H1 (cell line): ENCODE measurements at places on chromosomes 5 and 9.

DNA sequence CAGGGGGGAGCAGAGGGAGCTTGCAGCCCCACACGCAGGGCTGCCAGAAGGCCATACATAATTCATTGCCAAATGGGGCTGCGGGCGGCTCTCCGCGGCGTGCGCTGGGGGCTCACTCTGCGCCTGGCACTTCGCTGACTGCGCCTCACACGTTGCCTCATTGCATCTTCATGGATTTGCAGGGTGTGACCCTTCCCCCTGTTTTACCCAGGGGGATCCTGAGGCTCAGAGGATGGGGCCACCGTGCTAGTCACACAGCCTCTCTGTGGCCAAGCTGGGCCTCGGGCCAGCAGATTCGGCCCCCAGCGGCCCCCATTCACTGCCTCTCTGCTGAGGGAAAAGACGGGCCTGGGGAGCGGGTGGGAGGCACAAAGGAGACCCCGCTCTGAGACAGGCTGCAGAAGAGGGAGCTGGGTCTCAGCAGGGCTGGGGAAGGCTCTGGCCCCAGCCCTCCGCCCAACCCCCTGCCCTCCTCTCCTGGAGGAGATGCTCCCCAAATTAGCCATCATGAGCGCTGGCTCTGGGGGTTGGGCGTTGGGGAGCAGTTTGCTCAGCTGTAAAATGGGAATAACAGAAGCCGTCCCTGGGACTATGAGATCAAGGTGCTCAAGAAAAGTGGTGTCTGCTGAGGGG is 115.5 kb downstream of the C9orf50 start:
- H3K27me3 ChIP-seq, result no peaks in the 10 kb centered on the region
- H3K4me3 ChIP-seq, result no peak overlapping the region
- peaks cover 5% of the 10 kb centered on the region for H3K4me1 ChIP-seq
- DNase-seq, result no peak
- H3K36me3 ChIP-seq, result no peaks in the 10 kb centered on the region

GRCh38 chr5:155461304-155461703 is 447.7 kb downstream of the KIF4B start:
- H3K27me3 ChIP-seq, result no peaks in the 10 kb centered on the region
- no peak overlapping the region for H3K4me3 ChIP-seq
- no peaks in the 10 kb centered on the region for H3K36me3 ChIP-seq
- no peak for DNase-seq

DNA sequence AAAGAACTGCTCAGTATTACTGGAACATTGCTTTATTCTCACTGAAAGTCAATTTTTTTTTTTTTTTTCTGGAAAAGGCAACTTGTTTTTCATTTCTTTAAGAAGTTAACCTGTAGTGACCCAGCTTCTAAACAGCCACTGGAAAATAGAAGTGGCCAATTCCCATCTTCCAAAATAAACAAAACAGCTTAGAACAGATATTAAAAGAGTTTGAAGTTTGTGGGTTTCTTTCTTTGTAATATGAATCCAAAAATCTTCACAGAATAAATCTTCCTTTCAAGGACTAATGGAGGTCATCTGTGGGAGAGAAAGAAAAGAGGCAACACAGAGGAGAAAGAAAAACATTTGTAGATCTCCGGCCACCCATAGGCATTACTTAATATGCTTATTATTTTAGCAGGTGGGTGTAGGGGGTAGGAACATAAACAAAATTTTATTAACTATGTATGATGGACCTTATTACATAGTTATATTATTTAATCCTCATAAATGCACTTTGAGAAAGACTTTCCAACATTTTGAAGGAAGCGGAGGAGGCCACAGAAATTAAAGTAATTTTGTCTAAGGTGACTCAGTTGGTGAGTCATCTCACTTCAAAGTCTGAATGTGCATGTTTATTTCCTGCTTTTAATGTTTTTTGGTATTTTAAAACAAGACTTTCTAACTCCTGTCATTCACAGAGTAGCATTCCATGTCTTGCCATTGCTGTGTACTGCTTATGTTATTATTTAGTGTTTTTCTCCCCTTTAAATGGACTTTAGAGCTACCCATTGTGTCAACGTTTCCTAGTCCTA is 1791.8 kb upstream of the WWC1 start:
- no peaks in the 10 kb centered on the region; the same call in 1 of the 2 replicates for H3K27me3 ChIP-seq
- H3K36me3 ChIP-seq, result no peaks in the 10 kb centered on the region
- no peak for DNase-seq
- no peak overlapping the region for H3K4me3 ChIP-seq
- H3K27ac ChIP-seq, result no peak overlapping the region

GRCh38 chr9:17623965-17624364 is 45.1 kb downstream of the SH3GL2 start:
- no peak for DNase-seq
- H3K27ac ChIP-seq, result no peak overlapping the region
- H3K27me3 ChIP-seq, result no peaks in the 10 kb centered on the region
- H3K4me1 ChIP-seq, result no peaks in the 10 kb centered on the region
- no peaks in the 10 kb centered on the region for H3K36me3 ChIP-seq

- no peaks in the 10 kb centered on the region for H3K27me3 ChIP-seq
- H3K4me1 ChIP-seq, result no peaks in the 10 kb centered on the region
- no peak overlapping the region for H3K27ac ChIP-seq
- peaks cover 19% of the 10 kb centered on the region for H3K36me3 ChIP-seq
Measured at GRCh38 chr9:92612816-92613215, 57.1 kb downstream of the IPPK start.

DNA sequence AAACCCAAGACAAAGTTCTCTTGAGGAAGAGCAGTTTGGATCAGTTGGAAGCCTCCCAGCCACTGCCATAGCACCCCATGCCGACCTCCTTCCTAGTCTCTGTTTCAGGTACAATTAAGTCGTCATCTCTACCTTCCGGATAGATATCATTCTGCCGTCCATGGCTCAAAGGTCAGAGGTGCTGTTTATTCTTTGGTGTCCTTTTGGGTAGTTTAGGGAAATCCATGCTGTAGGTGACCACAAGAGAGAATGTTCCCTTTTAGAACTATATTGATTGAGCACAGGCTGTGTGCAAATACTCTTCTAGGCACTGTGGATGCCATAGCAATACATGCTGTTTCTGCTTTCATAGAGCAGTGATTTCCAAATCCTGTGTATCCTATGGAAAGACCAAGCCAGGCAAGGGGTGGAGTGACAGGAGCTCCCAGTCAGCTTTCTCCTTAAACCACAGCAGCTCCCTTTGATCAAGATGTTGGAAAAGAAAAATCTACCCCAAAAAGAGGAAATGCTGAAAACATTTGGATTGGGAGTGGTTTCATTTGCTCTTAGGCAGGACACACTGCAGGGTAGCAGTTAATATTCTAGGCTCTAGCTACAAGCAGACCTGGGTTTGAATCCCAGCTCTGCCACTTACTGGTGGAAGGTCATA is 127.9 kb downstream of the PALM2AKAP2 start:
- no peak overlapping the region for H3K4me3 ChIP-seq
- 0 out of 2 replicates have a peak, but pooled peaks cover 2% of the 10 kb centered on the region for H3K4me1 ChIP-seq
- DNase-seq, result no peak

- no peak overlapping the region for H3K4me3 ChIP-seq
- no peak overlapping the region for H3K27ac ChIP-seq
- DNase-seq, result no peak
- H3K4me1 ChIP-seq, result no peaks in the 10 kb centered on the region
Measured at GRCh38 chr5:39503155-39503554, 78.4 kb upstream of the DAB2 start.

DNA sequence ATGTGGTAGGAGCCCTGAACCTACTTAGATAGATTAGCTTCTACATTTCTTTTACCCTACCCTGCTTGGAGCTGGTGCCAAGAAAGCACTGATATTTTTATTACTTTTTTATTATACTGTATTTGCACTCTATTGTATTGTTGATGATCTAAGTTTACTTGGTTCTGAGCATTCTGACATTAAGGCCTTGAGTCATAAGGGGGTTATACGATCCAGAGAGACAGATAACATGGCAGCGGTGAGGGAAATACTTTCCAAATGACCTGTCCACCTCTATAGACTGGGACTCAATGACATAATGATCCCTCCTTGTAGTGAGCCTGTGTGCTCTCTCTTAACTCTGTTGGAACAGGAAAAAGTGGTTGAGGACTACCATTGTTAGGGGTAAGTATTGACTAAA is 176.3 kb downstream of the MAN2A1 start:
- no peaks in the 10 kb centered on the region for H3K36me3 ChIP-seq
- H3K27ac ChIP-seq, result no peak overlapping the region
- no peak for DNase-seq
- no peaks in the 10 kb centered on the region for H3K4me1 ChIP-seq
- no peaks in the 10 kb centered on the region for H3K27me3 ChIP-seq

DNA sequence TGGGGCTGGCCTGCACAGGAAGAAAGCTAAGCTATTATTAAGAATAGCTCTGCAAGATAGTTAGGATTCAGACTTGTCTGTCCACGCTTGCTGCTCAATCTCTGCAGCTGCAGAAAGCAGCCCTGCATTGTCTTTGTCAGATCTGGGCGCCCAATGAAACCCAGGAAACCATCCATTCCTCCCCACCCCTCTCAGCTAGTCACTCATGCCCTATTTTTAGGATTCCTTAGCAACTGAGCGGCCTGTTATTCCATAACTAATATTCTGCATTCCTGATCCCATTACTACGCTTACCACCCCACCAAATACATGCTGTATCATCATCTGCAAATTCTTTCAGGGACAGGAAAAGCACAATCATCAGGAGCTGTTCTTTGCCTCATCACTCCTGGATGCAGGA is 52.9 kb upstream of the APC start:
- H3K4me3 ChIP-seq, result no peak overlapping the region
- no peaks in the 10 kb centered on the region for H3K36me3 ChIP-seq
- no peaks in the 10 kb centered on the region; the same call in 1 of the 2 replicates for H3K4me1 ChIP-seq
- no peak for DNase-seq

GRCh38 chr5:116423141-116423540 is 151.5 kb downstream of the SEMA6A start:
- no peaks in the 10 kb centered on the region for H3K36me3 ChIP-seq
- no peak for DNase-seq
- no peak overlapping the region for H3K4me3 ChIP-seq
- no peaks in the 10 kb centered on the region for H3K4me1 ChIP-seq
- no peak overlapping the region for H3K27ac ChIP-seq
- H3K27me3 ChIP-seq, result no peaks in the 10 kb centered on the region

DNA sequence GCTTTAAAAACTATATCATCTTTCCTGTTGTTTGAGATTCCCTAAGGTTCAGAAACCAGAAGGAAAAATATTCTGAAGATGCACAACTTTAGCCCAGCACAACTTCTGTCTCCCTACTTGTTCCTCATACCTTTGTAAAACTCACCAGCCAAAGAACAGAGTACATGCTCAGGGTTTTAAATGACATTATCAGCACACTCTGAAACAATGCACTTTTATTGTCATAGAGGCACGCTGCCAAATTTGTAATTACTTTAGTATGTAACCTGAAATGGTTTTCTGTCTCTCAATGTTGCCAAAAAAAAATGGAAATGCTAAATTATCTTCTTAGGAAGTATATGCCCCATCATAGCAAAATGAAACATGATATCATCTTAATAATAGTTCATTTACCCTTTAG is 383.6 kb upstream of the CDH6 start:
- no peak overlapping the region for H3K27ac ChIP-seq
- H3K27me3 ChIP-seq, result no peaks in the 10 kb centered on the region
- H3K4me3 ChIP-seq, result no peak overlapping the region
- peaks cover 2% of the 10 kb centered on the region; the same call in 1 of the 2 replicates for H3K4me1 ChIP-seq

- H3K4me1 ChIP-seq, result peaks cover 16% of the 10 kb centered on the region
- no peaks in the 10 kb centered on the region; the same call in 1 of the 2 replicates for H3K27me3 ChIP-seq
- DNase-seq, result no peak
- peak overlapping the region; percentile 54 for H3K27ac ChIP-seq
- no peak overlapping the region for H3K4me3 ChIP-seq
Measured at GRCh38 chr9:135840107-135840506, 67.2 kb downstream of the CAMSAP1 start.

- H3K4me1 ChIP-seq, result peaks cover 5% of the 10 kb centered on the region; the same call in 1 of the 2 replicates
- no peak for DNase-seq
- H3K27me3 ChIP-seq, result no peaks in the 10 kb centered on the region
- peak overlapping the region; percentile 97 for H3K27ac ChIP-seq
- H3K4me3 ChIP-seq, result peak overlapping the region; percentile 100
- peaks cover 3% of the 10 kb centered on the region; the same call in 1 of the 2 replicates for H3K36me3 ChIP-seq
Measured at GRCh38 chr5:64767959-64768357, 533 bp downstream of the SREK1IP1 start.

DNA sequence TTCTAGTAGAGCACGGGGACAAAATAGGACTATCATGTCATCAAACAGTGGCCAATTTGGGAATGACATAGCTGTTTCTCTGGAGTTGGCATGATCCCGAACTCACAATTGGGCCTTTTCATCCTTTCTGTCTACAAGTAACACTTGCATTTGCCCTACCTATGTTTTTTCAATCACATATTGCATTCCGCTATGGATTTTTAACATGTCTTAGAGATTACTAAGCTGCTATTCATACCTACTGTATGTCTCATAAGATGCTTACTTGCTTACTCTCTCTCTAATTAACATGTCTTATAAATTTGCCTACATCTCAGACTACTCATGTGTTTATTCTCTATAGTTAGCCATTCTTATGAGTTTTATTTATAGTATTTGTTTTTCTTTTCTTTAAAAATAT is 341.2 kb upstream of the CTNND2 start:
- no peak overlapping the region for H3K4me3 ChIP-seq
- no peaks in the 10 kb centered on the region for H3K36me3 ChIP-seq
- DNase-seq, result no peak
- H3K27me3 ChIP-seq, result peaks cover 3% of the 10 kb centered on the region; the same call in 1 of the 2 replicates

GRCh38 chr9:83385317-83385716 is 152.9 kb downstream of the FRMD3 start:
- no peaks in the 10 kb centered on the region for H3K4me1 ChIP-seq
- no peak overlapping the region for H3K27ac ChIP-seq
- DNase-seq, result no peak
- H3K36me3 ChIP-seq, result no peaks in the 10 kb centered on the region
- H3K4me3 ChIP-seq, result no peak overlapping the region

DNA sequence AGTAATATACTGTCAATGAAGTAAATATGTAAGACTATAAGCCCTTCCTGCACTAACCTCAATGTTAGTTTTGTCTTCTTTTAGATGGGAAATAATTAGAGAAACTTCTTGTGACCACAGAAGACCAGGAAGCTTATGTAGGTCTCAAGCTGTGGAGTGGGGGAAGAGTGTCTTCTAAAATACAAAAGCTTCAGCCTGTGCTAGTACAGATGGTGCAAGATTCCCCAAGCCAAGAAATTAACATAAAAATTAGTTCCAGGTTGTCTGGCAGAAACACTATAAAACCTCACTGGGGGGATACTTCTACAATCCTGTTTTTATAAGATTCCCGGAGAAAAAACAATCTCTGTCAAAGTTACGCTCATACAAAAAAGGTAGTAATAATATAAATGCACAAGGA is 103.6 kb downstream of the FNBP1 start:
- DNase-seq, result no peak
- no peak overlapping the region for H3K27ac ChIP-seq

- H3K36me3 ChIP-seq, result no peaks in the 10 kb centered on the region
- no peak overlapping the region for H3K4me3 ChIP-seq
- no peaks in the 10 kb centered on the region for H3K4me1 ChIP-seq
- no peak overlapping the region for H3K27ac ChIP-seq
Measured at GRCh38 chr9:129685220-129685932, 19.9 kb downstream of the PRRX2 start.
